DMS53 (cell line): ENCODE measurements at places on chromosomes 4 and X.
A peak's percentile ranks its signal among the peaks of the same experiment; 100 is the strongest.

DNA sequence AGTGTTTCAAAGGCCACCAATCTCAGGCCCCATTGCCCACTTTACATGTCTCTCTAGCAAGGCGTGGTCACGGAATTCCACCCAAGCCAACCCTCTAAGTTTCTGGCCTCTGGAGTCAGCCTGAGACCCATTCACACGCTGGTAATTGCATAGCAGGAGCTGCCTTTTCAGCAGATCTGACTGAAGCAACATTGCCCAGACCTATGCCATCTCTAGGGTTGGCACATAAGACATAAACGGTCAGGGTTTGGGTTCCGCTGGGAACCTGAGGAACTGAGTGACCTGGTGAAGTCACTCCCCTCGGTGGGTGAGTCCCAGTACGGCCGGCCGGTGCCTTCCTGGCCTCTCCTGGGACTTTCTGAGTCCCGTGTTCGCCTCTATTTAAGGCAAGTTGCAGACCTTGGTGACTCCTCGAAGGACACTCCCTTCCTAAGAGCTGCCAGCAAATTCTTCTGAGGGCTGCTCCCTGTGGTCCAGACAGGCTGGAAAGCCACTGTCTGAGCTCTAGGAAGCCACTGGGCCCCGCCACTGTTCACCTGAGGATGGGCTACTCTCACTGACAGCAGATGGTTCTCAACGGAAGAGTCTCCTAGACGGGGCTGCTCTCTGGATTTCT is 15.9 kb downstream of the CTAG1A start:
- DNase-seq = no peak

GRCh38 chr4:33107814-33108213 is 2387.6 kb downstream of the PCDH7 start:
- DNase-seq = no peak

DNA sequence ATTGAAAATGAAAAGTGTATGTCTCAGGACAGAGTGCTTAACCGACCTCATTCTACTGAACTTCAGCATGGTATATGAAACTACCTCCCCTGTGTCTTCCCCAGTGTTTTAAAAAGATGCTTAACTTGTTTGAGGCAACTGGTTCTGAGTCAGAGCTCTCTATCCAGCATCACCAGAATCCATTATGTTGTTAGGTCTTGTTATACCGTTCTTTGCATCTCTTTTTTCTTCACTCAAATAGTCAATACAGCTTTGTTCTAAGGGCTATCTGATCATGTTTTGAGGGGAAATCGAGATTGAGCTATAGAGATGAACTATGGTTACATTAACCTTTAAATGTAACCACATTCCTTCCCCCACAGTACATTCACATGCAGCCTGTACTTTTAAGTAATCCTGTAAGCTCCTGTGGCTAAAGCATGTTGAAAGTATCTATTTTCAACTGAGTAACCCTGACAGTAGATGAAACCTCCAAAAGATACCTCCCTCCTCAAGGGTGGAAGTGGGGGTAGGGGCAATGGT is 514.4 kb downstream of the RPA4 start:
- DNase-seq = no peak

GRCh38 chr4:157204634-157205244 is 15.8 kb upstream of the GRIA2 start:
- peak; percentile 42 for DNase-seq

GRCh38 chr4:7852568-7853185 is 87.0 kb downstream of the AFAP1 start:
- DNase-seq = no peak

DNA sequence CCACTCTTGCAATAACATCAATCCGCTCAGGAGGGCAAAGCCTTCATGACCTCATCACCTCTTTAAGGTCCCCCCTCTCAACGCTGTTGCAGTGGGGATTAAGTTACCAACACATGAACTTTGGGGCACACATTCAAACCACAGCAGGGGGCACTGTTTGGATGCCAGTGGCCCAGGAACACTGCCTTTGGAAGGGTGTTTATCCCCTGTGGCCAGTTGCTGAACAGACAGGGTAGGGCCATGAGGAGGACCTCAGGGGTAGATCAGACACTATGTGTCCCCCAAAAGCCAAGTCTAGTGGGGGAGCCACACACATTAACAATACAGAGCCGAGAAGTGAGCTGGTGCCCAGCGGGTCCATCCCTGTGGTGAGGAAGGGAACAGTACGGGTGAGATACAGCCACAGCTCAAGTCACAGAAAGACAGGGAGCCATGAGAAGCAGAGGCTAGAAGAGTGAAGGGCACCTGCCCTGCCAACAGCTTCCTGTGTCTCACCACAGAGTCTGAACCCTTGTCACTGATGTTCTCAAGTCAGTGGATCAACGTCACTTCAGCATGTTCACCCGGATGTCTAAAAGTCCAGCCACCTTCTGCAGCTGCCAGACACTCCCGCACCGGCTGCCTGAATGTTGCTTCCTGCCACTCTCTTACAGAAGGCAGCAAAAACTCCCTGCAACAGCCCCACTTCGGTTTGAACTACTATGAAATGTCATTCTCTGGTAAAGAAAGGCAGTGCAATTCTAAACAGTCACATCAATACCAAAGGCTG is 19.9 kb upstream of the MXD4 start:
- peak; percentile 48 for DNase-seq

- DNase-seq = no peak
These were observed 103.6 kb downstream of the GUCY2F start for GRCh38 chrX:109378281-109378680.

GRCh38 chrX:48522291-48522690 is 683 bp downstream of the EBP start:
- DNase-seq = no peak

- no peak for DNase-seq
These were observed at the start of gene CXCL10 for GRCh38 chr4:76023389-76023788. TSS of gene CXCL10 (minus strand) at chr4:76023497. CDS start at chr4:76023431, 66 bp downstream.

- DNase-seq = no peak
These were observed 30.3 kb downstream of the SEPSECS start for GRCh38 chr4:25129917-25130316.

DNA sequence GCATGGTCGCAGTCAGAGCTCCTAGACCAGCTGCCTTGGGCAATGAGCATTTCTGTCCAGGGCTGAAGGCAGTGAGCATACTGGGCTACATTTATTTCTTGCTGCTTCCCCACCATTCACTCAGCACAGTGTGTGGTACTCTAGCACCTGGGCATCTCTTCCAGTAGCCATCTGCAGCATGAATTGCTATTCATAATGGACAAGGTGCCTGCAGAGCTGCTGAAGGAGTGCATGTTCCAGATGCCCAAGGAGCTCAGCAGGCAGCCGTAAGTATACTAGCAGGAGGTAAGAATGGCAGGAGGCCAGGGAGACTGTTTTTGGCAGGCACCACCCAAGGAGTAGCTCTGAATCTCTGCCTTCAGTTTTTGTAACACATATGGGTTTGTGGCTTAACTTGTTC is 110.4 kb upstream of the RXFP1 start:
- DNase-seq = no peak

DNA sequence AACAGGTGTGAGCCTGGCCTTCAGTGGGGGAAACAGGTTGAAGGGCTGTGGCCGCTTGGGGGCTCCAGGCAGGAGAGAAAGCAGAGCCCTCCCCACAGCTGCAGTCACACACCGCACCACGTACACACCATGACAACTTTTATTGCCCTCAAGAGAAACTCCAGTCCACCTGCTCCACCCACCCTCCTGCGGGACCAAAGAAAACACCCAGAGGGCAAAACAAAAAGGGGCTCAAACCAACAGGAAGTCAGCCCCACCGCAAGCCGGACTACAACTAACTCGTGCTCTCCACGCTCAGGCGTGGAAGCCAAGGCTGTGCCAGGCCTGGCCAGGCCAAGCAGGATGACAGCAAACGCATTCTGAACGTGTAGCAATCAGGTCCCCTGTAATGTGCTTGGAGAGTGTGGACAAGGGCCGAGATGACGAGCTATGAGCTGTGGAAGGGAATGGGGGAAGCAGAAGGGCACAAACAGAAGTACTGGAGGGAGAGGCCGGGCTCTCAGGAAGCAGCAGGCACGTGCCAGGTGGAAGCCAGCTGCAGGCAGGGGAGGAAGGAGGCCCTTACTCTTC is 12.7 kb downstream of the SLC6A8 start:
- DNase-seq = no peak

GRCh38 chrX:82658492-82658891 is 849.6 kb upstream of the POU3F4 start:
- DNase-seq = no peak

GRCh38 chrX:16882702-16883486 is 12.7 kb upstream of the RBBP7 start:
- peak; percentile 94 for DNase-seq

GRCh38 chr4:86928400-86929255 is 6.2 kb upstream of the AFF1 start:
- DNase-seq = no peak

- no peak for DNase-seq
These were observed 1040.7 kb downstream of the RAPGEF2 start for GRCh38 chr4:160143574-160143973.

GRCh38 chrX:53190363-53190960 is 34.5 kb downstream of the KDM5C start:
- peak; percentile 13 for DNase-seq

GRCh38 chr4:159545556-159545955 is 442.7 kb downstream of the RAPGEF2 start:
- DNase-seq = no peak

- peak; percentile 34 for DNase-seq
These were observed 137.4 kb upstream of the GUCY1A1 start for GRCh38 chr4:155529272-155529671.

DNA sequence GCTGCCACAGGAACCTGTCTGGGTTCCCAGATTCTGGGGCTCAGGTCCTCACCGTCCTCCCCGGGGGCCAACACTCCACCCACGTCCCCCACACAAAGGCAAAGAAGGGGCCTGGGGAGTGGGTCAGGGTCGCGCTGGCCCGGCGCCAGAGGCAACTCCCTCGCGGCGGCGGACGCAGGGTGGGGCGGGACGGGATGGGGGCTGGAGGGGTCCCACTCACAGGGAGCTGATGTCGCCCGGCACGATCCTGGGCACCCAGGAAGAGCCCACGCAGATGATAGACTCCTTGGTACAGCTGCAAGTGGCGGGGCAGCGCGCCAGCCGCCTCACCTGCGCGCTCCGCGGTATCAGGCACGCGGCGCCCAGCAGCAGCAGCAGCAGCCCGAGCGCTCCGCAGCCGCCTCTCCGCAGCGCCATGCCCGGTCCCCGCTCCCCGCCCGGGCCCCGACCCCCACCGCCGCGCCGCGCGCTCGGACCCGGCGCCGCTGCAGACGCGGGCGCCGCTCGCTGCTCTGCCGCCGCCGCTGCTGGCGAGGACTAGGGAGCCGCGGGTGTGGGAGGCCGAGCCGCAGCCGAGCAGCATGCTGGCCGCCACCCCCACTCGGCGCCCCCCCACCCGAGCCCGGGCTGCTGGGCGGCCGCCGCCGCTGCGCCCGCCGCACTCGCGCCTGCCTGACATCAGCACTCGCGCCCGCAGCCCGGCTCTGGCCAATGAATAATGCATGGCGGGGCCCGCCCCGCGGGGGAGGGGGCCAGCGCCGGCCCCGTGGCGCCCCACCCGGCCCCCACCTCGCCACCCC is at the start of gene LGI2:
TSS of gene LGI2 (minus strand) at position 670 of the 800 bp plus-strand sequence. CDS start at position 417, 253 bp downstream.
- DNase-seq = peak; percentile 83

- no peak for DNase-seq
These were observed 191.0 kb downstream of the SLC7A11 start for GRCh38 chr4:138051157-138051556.

DNA sequence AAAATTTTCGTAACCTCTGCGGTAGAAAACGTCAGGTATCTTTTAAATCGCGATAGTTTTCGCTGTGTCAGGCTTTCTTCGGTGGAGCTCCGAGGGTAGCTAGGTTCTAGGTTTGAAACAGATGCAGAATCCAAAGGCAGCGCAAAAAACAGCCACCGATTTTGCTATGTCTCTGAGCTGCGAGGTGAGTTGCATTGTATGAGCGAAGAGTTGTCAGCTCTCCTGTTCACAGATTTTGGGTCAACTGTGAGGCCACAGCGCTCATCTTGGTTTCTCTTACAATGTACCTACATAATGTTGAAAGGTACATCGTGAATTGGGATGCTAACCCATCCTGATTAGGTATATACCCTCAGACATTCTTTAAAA is 486 bp downstream of the CLCN3 start:
- DNase-seq = peak; percentile 59

DNA sequence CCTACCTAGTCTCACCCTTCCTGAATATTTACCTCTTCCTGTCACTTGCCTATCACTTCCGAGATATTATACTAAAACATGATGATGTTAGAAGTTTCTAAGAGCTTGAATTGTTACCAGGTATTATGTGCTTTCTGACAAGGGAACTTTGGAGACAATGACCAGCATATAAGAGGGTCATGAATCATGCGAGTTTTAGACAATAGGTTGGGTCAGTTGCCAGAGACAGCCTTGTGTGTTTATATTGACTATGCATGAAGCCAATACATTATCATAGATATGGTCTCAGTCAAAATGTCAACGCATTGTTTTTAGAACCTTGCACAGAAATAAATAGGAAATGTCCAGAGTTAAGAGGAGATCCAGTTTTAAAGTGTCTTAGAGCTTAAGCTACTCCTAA is 116.8 kb downstream of the KLHL4 start:
- DNase-seq = peak; percentile 0

- DNase-seq = peak; percentile 78
These were observed 210.0 kb downstream of the SPANXN3 start for GRCh38 chrX:143306991-143307937.

GRCh38 chr4:103867311-103867710 is 147.5 kb upstream of the TACR3 start:
- DNase-seq = no peak

DNA sequence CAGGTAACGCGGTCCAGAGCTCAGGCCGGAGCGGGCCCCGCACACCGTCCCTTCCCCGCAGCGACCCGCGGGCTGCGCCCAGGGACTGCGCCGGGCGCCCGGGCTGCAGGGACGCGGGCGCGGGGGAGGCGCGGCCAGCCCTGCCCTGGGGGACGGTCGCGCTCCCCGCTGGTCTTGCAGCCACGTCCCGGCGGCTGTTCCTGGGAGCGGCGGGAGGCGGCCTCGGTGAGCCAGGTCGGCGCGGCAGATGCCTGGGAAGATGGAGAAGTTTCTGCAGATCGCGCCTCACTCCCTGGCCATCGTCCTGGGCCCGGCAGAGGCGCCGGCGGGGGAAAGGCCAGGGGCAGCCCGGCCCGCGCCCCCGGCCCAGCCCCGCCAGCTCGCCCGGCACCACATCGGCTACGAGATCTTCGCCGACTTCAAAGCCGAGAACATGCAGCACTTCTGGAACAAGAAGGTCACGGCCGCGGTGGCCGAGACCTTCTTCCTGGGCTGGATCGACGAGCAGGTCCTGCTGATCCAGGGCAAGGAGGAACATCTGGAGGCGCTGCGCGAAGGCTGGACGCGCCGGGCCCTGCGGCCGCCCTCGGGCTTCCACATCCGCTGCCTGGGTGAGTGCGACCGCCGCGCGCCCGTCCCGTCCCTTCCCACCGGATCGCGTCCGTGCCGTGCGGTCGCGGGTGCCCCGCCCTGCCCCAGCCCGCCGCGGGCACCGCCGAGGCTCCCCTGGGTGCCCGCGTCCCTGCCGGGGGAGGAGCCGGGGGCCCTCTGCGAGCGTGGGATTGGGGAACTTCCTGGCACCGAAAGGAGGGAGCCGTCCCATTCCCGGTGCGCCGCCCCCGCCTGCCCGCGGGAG is 107.4 kb upstream of the STOX2 start:
- DNase-seq = peak; percentile 75

GRCh38 chrX:71872542-71873458 is 37.8 kb upstream of the NHSL2 start:
- DNase-seq = peak; percentile 5

- no peak for DNase-seq
These were observed 77.2 kb downstream of the ANKRD50 start for GRCh38 chr4:124635331-124635730.
